ENCODE measurements at places on chromosomes 1 and 21. TPM values are rescaled to one million over a fixed set of nuclear protein-coding genes. Genes with fewer than 3 reads are reported as not detected.
A peak's percentile ranks its signal among the peaks of the same experiment; 100 is the strongest.

- no peak overlapping the region for H3K4me3 ChIP-seq
- H3K27me3 ChIP-seq = no peaks in the 10 kb centered on the region
- no peaks in the 10 kb centered on the region for H3K4me1 ChIP-seq
- H3K27ac ChIP-seq = no peak overlapping the region
- no peaks in the 10 kb centered on the region for H3K36me3 ChIP-seq
Measured at GRCh38 chr1:99820546-99820945, 29.6 kb upstream of the AGL start.

DNA sequence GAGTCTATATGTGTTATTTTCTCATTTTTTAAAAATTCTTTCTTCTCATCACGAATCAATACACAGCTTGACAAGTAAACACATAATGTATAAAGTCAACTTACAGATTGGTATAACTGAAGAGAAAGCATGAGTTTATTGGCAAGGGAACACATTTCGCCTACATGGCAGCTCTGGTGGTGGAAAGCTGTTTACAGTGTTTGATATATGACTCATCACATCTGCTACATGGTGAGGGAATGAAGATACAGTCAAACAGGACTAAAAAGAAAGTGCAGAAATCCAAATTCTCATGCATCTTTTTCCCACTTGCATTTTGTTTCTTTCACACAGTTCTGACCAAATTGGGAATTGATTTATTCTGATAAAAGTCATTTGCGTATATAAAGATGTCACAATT, 122.2 kb upstream of the ADGRL4 start:
- H3K4me1 ChIP-seq = no peaks in the 10 kb centered on the region
- H3K36me3 ChIP-seq = no peaks in the 10 kb centered on the region
- no peak overlapping the region for H3K27ac ChIP-seq
- no peak for DNase-seq

DNA sequence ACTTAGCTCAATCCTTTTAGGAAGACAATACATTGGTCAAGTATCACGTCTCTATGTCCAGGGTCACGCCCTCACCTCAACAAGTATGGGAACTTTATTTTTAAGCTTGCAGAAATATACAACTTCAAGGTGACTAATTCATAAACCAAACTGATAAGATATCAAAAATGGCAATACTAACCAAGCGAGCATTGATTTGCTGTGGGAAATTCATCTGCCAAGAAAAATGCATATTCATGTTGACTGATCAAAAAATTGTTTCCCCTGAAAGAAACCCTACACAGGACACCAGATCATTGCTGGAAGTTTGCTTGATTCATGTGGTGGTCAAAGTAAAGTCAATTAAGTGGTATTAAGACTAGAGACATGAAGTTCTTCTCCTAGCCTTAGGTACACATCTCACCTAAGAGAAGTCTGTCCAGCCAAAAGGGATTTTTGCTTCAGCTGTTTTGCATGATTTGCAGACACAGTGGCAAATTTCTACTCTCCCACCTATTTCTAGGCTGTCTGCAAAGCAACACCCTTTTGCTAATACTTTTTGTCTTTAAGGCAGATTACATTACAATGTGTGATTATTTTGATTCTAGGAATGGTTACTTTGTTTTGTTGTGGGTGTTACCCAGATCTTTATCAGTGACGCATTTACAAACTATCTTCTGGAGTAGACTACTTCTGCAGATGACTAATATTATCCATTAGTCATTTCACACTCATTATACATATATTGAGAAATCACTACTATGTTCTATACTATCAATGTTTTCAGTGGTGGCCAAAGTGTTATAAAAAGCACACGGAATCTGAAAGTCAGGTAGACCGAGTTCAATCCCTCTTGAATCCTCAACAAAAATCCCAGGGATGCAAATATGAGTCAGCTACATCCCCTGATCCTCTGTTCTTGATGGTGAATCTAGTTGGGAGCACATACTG, 12.4 kb downstream of the SAMSN1 start:
- H3K27ac ChIP-seq = no peak overlapping the region
- H3K27me3 ChIP-seq = no peaks in the 10 kb centered on the region
- no peaks in the 10 kb centered on the region for H3K4me1 ChIP-seq
- no peak for DNase-seq

ELAPOR1 gene
- total RNA-seq = 7.0 TPM

LINGO4 gene
- total RNA-seq = 0.25 TPM

- H3K27ac ChIP-seq = no peak overlapping the region
- no peak overlapping the region for H3K4me3 ChIP-seq
Measured at GRCh38 chr1:210850556-210850955, 283.4 kb downstream of the KCNH1 start.

- no peak for DNase-seq
- no peaks in the 10 kb centered on the region for H3K36me3 ChIP-seq
- H3K4me1 ChIP-seq = no peaks in the 10 kb centered on the region
Measured at GRCh38 chr1:204714861-204715511, 29.4 kb upstream of the LRRN2 start.

- no peak overlapping the region for H3K4me3 ChIP-seq
- no peaks in the 10 kb centered on the region for H3K36me3 ChIP-seq
- H3K4me1 ChIP-seq = no peaks in the 10 kb centered on the region
- H3K27ac ChIP-seq = no peak overlapping the region
- no peaks in the 10 kb centered on the region for H3K27me3 ChIP-seq
Measured at GRCh38 chr1:84936116-84936810, 43.3 kb upstream of the LPAR3 start.

CNKSR1 gene
- total RNA-seq = 81.2 TPM

DNA sequence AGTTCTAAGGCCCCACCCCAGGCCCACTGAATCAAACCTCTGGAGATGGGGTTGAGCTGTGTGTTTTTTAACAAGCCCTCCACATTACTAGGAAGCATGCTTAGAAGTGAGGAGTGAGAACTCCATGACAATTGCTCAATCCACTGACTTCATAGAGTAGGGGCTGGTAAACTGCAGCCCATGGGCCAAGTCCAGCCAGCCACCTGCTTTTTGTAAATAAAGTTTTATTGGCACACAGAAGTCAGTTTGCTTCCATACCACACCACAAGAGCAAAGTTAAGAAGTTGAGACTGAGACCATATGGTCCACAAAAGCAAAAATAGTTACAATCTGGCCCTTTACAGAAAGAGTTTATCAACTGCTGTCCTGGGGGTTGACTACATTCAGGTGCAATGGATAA, 309.2 kb downstream of the SETD4 start:
- no peaks in the 10 kb centered on the region for H3K27me3 ChIP-seq
- no peak overlapping the region for H3K4me3 ChIP-seq
- DNase-seq = no peak
- no peaks in the 10 kb centered on the region for H3K36me3 ChIP-seq

DNA sequence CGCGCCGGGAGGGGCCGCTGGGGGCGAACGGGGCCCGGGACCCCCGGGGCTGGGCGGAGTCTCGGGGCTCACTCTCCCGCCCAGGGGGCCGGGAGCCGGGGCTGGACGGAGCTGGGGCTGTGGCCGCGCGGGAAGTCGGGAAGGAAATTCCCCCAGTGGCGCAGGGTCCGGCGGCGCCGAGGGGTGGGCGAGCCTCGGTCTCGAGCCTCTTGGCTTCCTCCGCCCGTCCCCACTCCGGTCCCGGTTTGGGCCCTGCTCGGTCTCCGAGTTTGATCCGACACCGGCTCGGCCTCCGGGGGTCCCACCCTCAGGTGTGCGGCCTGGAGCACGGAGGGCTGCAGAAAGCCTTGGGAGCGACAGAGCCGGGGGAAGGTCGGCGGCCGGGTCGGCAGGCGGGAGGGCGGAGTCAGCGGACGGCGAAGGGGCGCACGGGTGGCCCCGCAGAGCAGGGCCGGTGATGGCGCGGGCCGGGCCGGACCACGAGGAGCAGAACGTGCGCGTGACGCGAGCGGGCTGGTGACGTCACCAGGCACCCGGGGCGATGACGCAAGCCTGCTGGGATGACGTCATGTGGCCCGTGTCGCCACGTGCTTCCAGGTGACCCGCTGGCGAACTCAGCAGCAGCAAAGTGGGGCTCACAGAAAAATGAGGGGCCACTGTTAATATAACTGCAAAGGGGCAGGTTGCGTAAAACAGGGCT, 610 bp upstream of the HES4 start:
- no peaks in the 10 kb centered on the region for H3K27me3 ChIP-seq
- DNase-seq = peak; percentile 61
- H3K27ac ChIP-seq = peak overlapping the region; percentile 97
- H3K4me1 ChIP-seq = peaks cover 26% of the 10 kb centered on the region
- H3K36me3 ChIP-seq = no peaks in the 10 kb centered on the region

LRRC8C gene
- total RNA-seq = 10.9 TPM

DNA sequence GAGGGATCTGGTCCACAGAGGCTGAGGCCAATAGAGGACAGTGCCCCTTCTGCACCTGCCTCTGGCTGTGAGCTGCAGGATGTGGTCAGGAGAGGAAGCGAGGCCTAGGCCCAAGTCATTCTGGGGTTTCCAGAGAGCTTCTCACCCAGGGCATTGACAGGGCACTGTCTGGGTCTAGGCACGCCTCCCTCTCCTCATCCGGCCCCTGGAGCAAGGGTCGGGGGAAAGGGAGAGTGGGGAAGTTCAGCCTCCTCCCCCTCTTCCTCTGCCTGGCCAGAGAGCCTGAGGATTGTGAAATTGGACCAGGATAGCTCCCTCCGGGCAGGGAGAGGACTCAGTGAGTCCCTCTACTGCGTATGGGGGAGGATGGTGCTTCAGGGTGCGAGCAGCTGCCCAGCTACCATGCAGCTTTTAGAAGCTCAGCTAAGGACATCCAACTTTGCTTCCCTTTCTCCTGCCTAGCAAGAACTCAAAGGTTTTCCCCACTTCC, 6.3 kb upstream of the INAVA start:
- no peak for DNase-seq
- peaks cover 9% of the 10 kb centered on the region for H3K4me1 ChIP-seq
- no peak overlapping the region for H3K4me3 ChIP-seq
- no peaks in the 10 kb centered on the region for H3K27me3 ChIP-seq
- no peak overlapping the region for H3K27ac ChIP-seq

GRCh38 chr1:195594322-195594721, 1013.9 kb downstream of the KCNT2 start:
- DNase-seq = no peak
- H3K27me3 ChIP-seq = no peaks in the 10 kb centered on the region
- no peaks in the 10 kb centered on the region for H3K36me3 ChIP-seq
- H3K4me1 ChIP-seq = no peaks in the 10 kb centered on the region
- no peak overlapping the region for H3K4me3 ChIP-seq

GRCh38 chr1:76998582-76999223, 131.4 kb downstream of the ST6GALNAC5 start:
- H3K36me3 ChIP-seq = no peaks in the 10 kb centered on the region
- no peak overlapping the region for H3K4me3 ChIP-seq
- no peaks in the 10 kb centered on the region for H3K27me3 ChIP-seq
- H3K4me1 ChIP-seq = no peaks in the 10 kb centered on the region
- no peak overlapping the region for H3K27ac ChIP-seq

DNA sequence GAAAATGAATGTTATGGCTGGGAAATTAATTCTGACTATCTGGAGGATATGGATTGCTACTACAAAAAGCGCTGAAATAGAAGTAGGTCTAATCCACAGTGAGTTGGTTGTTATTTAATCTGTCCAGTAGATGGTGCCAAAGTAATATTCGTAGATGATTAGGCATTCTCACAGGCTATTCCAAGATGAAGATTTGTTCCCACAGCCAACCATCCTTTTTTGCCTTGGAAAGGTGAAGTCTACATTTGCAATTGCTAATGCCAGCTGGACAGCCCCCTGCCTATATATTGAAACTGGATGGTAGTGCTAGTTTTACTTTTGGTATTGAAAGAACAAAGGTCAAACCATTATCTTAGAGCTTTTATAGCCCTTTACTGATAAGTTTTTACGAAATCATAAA, 43.8 kb downstream of the RBM11 start:
- H3K27ac ChIP-seq = no peak overlapping the region
- no peaks in the 10 kb centered on the region for H3K36me3 ChIP-seq
- no peaks in the 10 kb centered on the region for H3K4me1 ChIP-seq

GJA9 gene
- not detected for total RNA-seq

GRCh38 chr1:110340207-110340468, 961 bp downstream of the RBM15 start:
- H3K4me1 ChIP-seq = peaks cover 34% of the 10 kb centered on the region
- peak overlapping the region; percentile 84 for H3K4me3 ChIP-seq
- H3K36me3 ChIP-seq = peaks cover 10% of the 10 kb centered on the region

C1QA gene
- total RNA-seq = 62.9 TPM

DNA sequence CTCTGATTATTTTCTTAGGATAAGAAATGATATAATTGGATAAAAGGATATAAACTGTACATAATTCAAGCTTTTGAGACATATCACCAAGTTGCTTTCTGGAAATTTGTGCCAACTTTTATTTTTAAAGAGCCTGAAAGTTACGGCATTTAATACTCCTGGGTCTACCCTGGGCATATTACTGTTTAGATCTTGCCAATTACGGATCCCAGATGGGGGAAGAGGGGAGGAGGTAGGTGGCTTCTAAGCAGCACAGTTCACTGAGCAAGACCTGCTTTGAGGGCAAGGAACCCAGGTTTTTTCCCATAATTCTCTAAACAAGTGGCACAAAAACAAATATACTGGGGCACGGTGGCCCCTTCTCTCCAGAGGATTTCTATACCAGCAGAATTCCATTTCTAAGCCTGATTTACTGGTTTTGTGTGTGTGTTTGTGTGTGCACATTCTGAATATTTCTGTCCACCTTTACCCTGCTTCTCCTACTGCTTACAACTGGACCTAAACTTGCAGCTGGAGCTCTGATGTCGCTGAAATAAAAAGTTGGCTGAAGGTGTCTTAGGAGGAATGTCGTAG, 76.7 kb downstream of the LAMC2 start:
- peaks cover 22% of the 10 kb centered on the region for H3K4me1 ChIP-seq
- H3K36me3 ChIP-seq = no peaks in the 10 kb centered on the region
- peak; percentile 46 for DNase-seq
- no peak overlapping the region for H3K4me3 ChIP-seq
- H3K27me3 ChIP-seq = no peaks in the 10 kb centered on the region

AZIN2 gene
- 5.7 TPM for total RNA-seq

- no peaks in the 10 kb centered on the region for H3K27me3 ChIP-seq
- no peak overlapping the region for H3K4me3 ChIP-seq
- H3K27ac ChIP-seq = no peak overlapping the region
Measured at GRCh38 chr1:212118167-212118871, 82.8 kb downstream of the DTL start.

APP gene
- total RNA-seq = 716 TPM

- no peaks in the 10 kb centered on the region for H3K36me3 ChIP-seq
- H3K4me3 ChIP-seq = no peak overlapping the region
- H3K4me1 ChIP-seq = no peaks in the 10 kb centered on the region
- DNase-seq = no peak
- H3K27me3 ChIP-seq = no peaks in the 10 kb centered on the region
Measured at GRCh38 chr1:242056988-242057744, 58.3 kb upstream of the MAP1LC3C start.

FBXO2 gene
- total RNA-seq = 4.3 TPM

- no peaks in the 10 kb centered on the region for H3K27me3 ChIP-seq
- no peak for DNase-seq
- H3K36me3 ChIP-seq = no peaks in the 10 kb centered on the region
- H3K27ac ChIP-seq = no peak overlapping the region
- no peak overlapping the region for H3K4me3 ChIP-seq
Measured at GRCh38 chr1:173097001-173097400, 46.3 kb upstream of the TNFSF18 start.

- H3K4me1 ChIP-seq = no peaks in the 10 kb centered on the region
- H3K36me3 ChIP-seq = no peaks in the 10 kb centered on the region
- no peak overlapping the region for H3K4me3 ChIP-seq
- peak overlapping the region; percentile 84 for H3K27ac ChIP-seq
Measured at GRCh38 chr1:146036965-146037646, 15.6 kb upstream of the HJV start.

DNASE2B gene
- not detected for total RNA-seq

- DNase-seq = peak; percentile 75
- H3K36me3 ChIP-seq = no peaks in the 10 kb centered on the region
- peaks cover 22% of the 10 kb centered on the region for H3K4me1 ChIP-seq
- H3K4me3 ChIP-seq = no peak overlapping the region
- H3K27ac ChIP-seq = peak overlapping the region; percentile 74
- H3K27me3 ChIP-seq = no peaks in the 10 kb centered on the region
Measured at GRCh38 chr1:24540906-24541710, 14.8 kb upstream of the NCMAP start.

GRCh38 chr1:208100906-208101305, 143.3 kb downstream of the PLXNA2 start:
- DNase-seq = no peak
- H3K4me1 ChIP-seq = no peaks in the 10 kb centered on the region
- peaks cover 5% of the 10 kb centered on the region for H3K36me3 ChIP-seq
- no peaks in the 10 kb centered on the region for H3K27me3 ChIP-seq
